GM06990 (cell line): ENCODE measurements at places on chromosomes 13 and 19.

GRCh38 chr13:112582263-112582662, 5.7 kb downstream of the TUBGCP3 start:
- DNase-seq, result no peak

- DNase-seq, result no peak
These were observed 293.6 kb downstream of the TEX29 start for GRCh38 chr13:111614009-111614408.

DNA sequence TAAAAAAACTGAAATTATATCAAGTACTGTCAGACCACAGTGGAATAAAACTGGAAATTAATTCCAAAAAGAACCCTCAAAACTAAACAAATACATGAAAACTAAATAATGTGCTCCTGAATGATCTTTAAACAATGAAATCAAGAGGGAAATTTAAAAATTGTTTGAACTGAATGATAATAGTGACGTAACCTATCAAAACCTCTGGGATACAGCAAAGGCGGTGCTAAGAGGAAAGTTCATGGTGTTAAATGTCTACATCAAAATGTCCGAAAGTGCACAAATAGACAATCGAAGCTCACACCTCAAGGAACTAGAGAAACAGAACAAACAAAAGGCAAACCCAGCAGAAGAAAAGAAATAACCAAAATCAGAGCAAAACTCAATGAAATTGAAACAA, 70.8 kb upstream of the TUBA3C start:
- no peak for DNase-seq

DNA sequence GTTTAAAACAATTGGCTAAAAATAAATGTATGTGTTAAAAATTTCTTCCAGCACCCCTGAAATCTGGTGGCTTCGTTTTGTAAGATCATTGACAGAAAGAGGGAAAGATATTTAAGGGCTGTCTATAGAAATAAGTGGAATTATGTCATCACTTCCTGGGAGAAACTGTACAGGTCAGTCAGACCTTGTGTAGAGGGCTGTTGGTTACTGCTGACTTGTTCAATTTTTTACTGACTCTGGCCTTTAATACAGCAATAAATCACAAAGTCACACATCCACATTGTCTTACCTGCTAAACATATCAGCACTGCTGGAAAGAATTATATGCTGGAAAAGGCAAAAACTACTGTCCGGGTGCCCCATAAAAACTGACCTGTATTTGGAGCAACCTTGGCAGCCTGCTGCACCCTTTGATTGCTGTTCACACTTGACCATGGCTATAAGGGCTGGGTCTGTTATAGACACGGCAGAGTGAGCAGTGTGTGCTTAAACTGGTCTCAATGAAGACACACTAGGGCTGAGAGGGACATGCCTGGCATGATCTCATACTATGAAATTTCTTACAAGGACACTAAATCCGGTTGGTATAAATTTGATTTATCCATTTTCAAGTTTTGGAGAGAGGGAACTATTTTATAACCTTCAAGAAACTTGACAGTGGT, 162.1 kb downstream of the NHLRC3 start:
- DNase-seq, result no peak
